ENCODE measurements at places on chromosomes 12 and 14.

DNA sequence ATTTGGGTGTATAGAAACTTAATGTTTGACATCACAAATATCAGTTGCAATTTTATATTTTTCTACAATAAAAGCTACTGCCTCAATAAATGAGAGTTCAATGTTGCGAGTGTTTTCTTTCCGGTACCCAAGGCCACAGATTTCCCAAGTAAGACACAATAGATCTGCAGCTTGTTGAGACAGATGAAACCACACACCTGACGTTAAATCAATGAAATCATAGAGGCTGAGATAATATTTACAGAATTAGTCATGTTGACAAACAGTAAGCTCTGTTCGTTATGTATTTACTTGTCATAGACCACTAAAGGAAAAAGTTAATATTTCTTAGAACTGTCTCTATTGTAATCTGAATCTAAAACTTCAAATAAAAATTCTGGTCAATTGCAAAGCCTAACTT lies 49.2 kb upstream of the PTHLH start:
- no peak for DNase-seq

DNA sequence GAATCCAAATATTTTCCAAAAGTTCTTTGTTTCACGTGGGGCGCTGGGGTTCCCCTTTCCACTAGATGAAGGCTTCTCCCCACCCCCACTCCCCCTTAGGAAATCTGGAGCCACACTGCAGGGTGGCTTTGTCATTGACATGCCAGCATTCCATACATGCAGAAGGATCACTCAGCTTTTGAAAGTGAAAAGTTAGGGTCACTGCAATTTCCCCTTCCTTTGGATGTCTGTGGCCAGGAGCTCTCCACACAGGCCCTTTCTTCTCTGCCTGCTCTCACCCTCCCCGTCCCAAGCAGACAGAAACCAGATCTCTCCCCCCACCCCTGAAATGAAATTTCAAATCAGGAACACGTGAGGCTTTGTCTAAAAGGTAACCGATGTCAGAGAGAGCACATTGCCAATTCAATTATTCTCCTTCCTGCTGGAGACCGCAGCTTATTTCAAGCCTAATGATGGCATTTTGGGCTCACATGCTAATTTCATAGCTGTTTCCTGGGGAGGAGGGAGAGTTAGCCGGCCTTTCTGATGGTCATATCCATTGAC lies 153.9 kb upstream of the RFLNA start:
- no peak for DNase-seq

DNA sequence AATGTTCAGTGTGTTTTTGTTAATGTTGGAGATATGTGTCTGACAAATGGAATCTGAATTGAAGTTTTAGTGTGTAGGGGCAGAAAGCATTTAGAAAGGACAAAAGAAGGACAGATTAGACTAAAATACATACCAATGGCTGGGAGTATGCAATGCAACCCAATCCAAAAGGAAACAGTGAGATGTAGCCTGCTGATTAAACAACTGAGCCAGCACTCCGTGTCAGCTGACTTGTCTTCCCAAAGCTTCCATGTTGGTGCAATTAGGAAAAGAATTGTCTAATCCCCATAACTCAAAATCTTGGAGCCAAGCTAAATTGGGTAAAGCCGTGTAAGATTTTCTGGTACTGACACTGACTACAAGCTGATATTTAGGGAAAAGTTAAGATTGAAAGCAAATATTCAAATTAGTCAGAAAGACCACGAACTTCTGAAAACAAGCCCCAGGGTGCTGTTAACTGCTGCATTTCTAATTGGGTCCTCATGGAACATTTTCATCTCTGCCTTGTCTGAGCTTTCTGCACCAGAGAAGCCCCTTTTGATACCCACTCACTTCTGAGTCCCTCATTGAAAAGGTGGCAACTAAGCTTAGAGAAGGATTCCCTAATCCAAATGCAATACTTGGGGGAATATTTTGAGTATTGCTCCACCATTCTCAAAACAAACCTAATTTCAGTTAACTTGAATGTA lies 109.1 kb downstream of the DAD1 start:
- no peak for DNase-seq

DNA sequence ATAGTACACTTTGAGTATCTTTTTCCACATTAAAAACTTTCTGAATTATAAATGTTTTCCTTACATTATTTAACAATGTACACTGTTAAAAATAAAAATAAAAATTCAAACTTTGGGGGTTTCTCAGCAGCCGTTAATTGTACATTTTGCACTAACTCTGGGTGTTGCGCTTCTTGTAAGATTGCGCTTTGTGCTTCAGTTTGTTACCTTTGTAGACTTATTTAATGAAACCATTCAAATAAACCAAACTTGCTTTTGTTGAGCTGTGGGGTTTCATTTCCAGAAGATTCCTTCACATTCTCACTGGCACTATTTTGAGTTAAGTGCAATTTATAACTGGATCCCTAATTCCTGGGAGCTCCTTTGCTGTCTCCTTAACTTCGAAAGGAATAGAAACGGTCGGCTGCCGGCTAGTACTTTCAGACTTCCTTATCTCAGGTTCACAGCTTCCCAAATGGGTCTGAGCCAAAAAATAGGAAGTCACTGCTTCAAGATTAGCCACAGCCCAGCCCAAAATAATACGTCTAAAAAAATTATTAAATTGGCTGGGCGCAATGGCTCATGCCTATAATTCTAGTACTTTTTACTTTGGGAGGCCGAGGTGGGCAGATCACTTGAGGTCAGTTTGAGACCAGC lies 38.2 kb downstream of the RAD52 start:
- DNase-seq = no peak
